Fibroblast of pulmonary artery (primary cell): ENCODE measurements at places on chromosomes 2 and 18.

- DNase-seq: peak; percentile 12
Measured at GRCh38 chr2:143907801-143908200, 612.1 kb downstream of the ZEB2 start.

- no peak for DNase-seq
Measured at GRCh38 chr2:18900691-18901141, 311.3 kb upstream of the NT5C1B start.

DNA sequence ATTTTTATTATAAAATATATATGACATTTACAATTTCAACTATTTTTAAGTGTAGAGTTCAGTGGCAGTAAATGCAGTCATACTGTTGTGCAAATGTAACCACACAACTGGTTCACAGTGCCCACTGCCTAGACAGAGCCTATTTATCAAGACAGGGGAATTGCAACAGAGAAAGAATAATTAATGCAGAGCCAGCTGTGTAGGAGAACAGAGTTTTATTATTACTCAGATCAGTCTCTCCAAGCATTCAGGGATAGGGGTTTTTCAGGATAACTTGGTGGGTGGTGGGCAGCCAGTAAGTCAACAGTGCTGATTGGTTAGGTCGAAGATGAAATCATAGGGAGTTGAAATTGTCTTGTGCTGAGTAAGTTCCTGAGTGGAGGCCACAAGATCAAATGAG is 200.3 kb downstream of the NYAP2 start:
- DNase-seq: no peak

- no peak for DNase-seq
Measured at GRCh38 chr18:35731701-35732100, 150.2 kb downstream of the GALNT1 start.

- DNase-seq: peak; percentile 61
Measured at GRCh38 chr2:55901322-55901721, 22.3 kb downstream of the EFEMP1 start.

DNA sequence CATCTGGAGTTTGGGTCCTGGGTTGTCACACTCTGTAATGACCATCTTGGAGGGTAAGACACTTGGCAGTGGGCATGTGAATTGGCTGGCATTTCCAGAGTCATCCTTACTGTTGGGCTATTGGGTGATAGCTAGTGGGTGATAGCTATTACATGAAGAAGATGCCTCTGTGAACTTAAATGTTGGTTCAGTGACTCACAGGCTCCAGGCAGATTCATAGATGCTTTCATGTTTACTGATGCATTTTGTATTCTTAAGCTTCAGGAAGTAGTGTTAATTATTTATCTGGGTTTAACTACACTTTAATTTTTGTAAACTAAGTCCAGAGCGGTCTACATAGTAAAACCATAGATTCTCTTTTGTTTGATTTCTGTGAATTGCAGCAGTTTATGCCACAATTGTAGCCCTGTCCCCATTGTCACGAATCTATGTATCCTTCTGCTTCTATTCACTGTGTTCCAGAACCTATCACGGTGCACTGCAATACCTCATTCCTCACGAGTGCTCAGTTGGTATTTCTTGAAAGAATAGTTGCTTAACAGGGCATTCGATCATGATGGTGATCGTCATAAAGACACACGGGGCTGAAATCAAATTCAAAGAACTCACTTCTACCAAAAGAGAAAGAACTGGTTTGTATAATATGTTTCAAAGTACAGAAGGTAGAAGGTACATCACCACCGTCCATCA is 79.7 kb downstream of the GBX2 start:
- no peak for DNase-seq

- no peak for DNase-seq
Measured at GRCh38 chr2:175806125-175806490, 196.0 kb downstream of the LNPK start.

DNA sequence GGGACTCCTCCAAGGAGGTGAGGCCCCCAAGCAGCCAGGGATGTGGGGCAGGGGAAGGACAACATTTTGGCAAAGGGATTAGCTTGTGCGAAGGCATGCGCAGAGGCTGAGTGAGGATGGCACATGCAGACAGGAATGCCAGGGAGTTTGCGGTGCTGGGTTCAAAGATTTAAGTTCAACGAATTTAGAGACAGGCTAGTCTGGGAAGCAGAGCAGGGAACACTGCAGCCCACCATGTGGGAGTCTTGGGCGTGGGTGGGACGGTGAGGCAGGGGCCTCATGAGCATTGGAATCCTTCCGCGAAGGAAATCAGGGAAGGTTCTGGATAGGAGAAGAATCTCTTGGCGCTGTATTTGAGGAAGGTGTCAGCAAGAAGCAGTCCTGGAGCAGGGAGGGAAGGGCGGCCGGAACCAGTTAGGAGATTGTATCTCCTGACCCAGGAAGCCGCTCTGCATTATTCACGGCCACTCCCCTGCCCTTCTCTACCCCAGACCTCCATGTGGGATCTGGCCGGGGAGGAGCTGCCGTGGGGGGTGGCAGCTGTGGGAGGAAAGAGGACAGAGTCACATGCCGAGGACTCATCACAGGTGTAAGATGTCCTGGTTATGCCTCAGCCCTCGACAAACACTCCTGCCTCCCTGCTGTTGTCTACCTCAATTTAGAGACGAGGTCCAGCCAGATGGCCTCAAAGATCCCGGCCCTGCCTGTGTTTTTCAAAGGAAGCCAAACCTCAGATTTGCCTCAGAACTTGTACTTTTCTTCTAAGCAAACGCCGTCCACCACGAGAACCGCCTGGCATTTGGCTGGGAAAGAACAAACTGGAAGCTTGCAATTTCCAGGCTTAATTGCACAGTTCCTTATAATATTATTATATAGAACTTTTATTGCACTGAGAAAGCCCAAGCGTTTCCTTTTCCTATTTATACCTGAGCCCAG is 123.7 kb upstream of the SMAD2 start:
- no peak for DNase-seq

GRCh38 chr18:68284236-68284780 is 430.6 kb downstream of the TMX3 start:
- no peak for DNase-seq
